RWPE2 (cell line): ENCODE measurements at places on chromosomes 2 and 18.

- no peak for DNase-seq
Observed at GRCh38 chr18:8601277-8602032, 7.8 kb upstream of the RAB12 start.

DNA sequence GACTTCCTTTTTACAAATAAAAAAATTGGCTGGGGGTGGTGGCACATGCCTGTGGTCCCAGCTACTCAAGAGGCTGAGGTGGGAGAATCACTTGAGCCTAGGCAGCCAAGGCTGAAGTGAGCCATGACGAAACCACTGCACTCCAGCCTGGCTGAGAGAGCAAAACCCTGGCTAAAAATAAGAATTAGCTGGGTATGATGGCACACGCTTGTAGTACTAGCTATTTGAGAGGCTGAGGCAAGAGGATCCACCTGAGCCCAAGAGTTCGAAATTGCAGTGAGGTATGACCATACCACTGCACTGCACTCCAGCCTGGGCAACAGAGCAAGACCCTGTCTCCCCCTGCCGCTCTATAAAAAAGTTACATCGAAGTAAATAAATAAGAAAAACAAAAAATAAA, 33.7 kb downstream of the GFPT1 start:
- DNase-seq = no peak

DNA sequence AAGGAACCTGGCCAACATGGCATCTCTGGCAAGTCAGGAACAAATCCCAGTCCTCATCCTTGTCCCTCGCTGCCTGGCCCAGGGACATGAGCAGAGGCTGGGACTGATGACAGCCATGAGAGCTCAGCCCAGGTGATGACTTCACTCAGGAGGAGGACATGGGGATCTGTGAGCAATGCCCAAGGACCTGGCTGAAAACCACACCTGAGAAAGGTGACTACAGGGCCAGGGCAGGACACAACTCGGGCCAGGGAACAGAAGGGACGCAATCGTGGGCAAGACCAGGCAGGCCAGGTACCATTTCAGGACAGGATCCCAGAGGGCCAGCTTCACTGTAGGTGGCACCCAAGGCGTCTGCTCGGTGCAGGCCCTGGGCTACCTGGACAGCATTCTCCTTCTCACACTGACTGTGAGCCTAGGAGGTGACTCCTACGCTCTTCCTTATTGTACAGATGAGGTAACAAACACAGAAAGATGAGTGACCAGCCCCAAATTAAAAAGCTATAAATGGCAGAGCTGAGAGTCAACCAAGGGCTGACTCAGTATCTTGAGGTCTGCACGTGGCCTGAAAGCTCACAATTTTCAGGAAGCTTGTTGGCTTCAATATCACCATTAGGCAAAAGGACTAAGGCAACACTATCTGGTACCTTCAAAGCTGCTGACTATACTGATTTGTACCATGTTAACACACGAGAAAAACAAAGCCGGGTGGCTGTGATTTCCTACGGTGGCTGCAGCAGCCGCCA, 141.1 kb downstream of the EIPR1 start:
- no peak for DNase-seq

GRCh38 chr18:78642296-78642951, 337.2 kb upstream of the SALL3 start:
- no peak for DNase-seq

DNA sequence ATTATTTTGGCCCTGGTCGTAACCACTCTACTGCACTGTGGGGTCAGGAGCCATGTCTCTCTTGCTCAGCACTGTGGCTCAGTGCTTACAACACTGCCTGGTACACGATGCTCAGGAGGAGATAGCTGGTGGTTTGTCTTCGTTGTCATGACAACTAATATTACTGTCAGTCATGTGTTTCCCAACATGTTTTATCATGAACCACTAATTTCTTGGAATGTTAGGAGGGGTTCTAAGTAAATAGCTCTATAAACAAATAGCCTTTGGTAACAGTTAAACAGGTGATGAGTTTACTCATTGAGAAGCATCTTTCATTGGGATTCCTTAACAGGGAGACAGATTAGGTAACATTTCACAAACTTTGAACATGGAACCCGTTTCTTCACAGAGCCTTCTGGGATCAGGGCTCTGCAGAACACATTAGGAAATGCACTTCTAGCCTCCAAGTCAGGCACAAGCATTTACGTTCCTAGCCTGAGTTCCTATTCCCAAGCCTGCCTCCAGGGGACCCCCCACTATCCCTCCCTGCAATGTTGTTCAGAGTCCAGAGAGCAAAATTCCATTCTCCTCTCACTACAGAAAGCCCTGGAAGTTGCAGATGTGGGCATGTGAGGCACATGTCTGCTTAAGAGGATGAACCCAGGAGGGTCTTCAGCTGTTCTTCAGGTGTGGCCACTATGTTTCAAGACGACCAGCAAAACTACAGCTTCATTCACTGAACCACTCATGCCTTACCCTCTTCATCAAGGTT, 6.4 kb upstream of the RBM44 start:
- DNase-seq = no peak

DNA sequence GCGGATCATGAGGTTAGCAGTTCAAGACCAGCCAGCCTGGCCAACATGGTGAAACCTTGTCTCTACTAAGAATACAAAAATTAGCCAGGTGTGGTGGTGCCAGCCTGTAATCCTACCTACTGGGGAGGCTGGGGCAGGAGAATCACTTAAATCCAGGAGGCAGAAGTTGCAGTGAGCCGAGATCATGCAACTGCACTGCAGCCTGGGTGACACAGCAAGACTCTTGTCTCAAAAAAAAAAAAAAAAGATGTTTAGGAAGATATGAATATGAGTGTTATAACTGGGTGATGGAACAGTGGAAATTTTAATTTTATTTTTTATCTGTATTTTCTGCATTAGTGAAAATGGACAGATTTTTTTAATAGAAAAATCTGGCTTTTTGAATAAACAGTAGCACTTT, 14.5 kb downstream of the MAPRE2 start:
- DNase-seq = no peak

DNA sequence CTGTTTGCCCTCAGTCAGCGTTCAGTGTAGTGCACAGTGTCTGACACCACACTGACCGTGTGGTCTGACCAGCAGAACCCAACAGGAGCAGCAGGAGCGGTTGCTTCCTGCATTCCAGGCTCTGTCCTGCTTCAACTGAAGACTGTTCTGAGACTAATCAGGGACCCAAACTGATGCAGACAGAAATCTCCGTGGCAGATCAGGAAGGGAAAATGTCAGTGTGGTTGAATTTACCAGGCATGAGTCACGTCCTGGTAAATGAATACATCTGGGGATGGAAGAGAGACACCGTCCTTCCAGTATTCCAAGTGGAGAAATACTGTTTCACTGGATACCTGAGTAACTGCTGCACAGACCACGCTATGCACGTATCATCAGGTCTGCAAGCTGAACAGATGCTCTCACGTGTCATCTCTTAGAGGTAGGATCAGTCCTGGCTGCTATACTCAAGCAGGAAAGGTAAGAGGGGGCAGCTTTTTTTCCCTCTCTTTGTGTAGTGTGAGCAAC, 223.6 kb upstream of the EPAS1 start:
- no peak for DNase-seq

- no peak for DNase-seq
Observed at GRCh38 chr2:180328795-180329422, 321.8 kb upstream of the CWC22 start.

GRCh38 chr18:58004317-58004716, 39.7 kb upstream of the NEDD4L start:
- DNase-seq = no peak

GRCh38 chr2:213189001-213189899, 37.8 kb upstream of the IKZF2 start:
- no peak for DNase-seq
